ENCODE measurements at places on chromosomes 3 and 15.

- DNase-seq, result peak; percentile 63
Measured at GRCh38 chr3:54123776-54124196, 1.4 kb downstream of the CACNA2D3 start.

- DNase-seq, result no peak
Measured at GRCh38 chr3:30641416-30642251, 35.2 kb downstream of the TGFBR2 start.

DNA sequence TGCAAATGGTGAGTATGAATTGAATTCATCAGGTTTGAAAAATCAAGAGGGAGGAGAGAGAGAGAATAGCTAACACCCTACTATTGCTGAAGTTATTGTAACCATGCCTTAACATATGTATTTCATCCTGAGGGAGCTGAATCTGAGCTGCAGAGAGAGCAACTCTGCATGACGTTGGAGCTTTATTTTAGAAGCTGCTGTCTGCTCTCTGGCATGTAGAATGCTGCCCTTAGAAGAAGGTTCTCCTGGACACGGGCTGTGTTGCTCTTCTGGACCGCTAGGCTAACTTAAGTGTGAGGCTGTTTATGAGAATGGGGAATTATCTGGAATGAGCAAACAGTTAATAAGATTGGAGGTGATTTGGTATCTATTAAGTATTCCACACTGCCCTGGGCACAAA is 814.6 kb downstream of the AGBL1 start:
- DNase-seq, result no peak

- DNase-seq, result no peak
Measured at GRCh38 chr3:12601072-12601471, 44.2 kb downstream of the MKRN2 start.

DNA sequence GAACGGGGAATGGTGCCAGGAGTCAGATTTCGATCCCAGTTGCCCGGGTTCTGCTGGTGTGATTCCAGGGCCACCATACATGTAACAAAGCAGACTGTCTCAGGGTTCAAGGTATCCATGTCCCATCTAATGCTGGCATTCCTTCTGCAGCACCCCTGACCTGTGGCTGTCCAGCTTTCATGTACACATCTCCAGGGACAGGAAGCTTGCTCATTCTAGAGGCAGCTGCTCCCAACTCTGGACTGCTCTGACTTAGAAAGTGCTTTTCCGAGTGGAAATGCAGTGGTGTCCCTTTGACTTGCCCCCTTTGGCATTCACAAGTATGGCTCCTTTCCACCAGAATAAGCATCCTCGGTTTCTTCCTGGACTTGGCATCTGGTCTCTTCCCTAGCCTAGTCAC is 30.9 kb downstream of the PML start:
- no peak for DNase-seq

- no peak for DNase-seq
Measured at GRCh38 chr3:149009732-149010131, 18.4 kb downstream of the GYG1 start.

GRCh38 chr15:90375071-90375470 is 13.0 kb upstream of the IQGAP1 start:
- no peak for DNase-seq

GRCh38 chr15:31211353-31211752 is 109.8 kb upstream of the TRPM1 start:
- DNase-seq, result no peak

GRCh38 chr3:182717216-182717615 is 76.1 kb upstream of the ATP11B start:
- DNase-seq, result no peak

GRCh38 chr15:42409011-42409410 is 49.7 kb downstream of the CAPN3 start:
- no peak for DNase-seq

GRCh38 chr15:89307791-89308190 is 26.8 kb downstream of the POLG start:
- no peak for DNase-seq

- peak; percentile 40 for DNase-seq
Measured at GRCh38 chr15:91407269-91407889, 307.3 kb downstream of the SV2B start.

DNA sequence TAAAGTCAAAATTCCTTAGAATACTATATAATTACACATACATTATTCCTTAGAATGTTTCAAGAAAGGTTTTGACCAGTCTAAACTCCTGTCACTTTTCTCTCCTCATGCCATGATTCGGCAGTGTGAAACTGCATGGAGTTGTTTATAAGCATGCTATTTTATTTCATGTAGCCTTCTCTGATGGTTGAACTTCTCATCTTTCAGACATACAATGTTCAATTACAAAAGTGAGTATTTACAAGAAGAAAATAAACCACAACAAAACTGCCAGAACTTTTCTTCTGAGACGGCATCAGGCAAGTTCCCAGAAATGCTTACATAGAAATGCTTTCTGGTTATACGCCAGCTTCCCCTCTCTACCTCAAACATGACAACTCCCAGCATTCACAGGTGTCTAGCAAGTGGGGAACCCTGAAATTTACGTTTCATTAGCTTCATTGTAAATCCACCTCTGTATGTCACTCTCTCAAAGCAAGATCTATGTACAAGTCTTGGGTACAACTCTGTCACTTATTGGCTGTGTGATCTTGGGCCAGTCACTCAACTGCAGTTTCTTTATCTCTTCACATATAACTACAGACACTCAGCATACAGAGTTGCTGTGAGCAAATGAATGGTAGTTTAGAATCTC is 42.7 kb downstream of the HDGFL3 start:
- DNase-seq, result no peak

DNA sequence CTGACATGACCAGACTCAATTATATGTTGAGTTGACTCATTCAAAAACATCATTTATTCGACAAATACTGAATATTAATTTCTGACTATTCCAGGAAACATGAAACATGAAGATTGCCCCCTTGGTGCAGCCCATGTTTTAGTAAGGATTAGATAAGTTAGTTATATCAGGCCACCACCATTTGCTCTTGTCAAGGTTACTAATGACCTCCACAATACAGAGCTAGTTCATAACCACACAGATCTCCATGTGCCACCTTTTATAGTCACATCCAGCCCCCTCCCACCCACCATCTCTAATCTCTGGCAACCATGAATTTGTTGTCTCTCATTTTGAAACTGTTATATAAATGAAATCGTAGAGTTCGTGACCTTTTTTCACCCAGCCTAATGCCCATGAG is 15.7 kb downstream of the KLHL18 start:
- no peak for DNase-seq

- no peak for DNase-seq
Measured at GRCh38 chr3:123424999-123425712, 23.7 kb downstream of the ADCY5 start.

DNA sequence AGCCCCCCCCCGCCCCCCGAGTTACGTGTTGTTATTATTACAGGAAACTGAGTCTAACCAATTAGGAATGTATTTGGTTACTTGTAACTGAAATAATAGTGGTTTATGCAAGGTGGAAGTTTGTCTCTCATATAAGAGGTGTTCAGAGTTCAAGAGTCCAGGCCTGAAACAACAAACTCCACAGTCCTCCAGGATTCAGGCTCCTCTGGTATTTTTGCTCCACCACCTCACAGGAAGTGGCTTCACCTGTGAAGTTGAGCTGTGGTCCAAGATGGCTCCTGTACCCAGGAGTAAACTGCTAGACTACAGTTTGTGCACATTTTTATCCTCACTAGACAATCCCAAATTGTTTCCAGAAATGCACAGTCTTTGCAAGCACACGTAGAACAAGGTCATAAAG is 27.3 kb downstream of the MOBP start:
- no peak for DNase-seq

DNA sequence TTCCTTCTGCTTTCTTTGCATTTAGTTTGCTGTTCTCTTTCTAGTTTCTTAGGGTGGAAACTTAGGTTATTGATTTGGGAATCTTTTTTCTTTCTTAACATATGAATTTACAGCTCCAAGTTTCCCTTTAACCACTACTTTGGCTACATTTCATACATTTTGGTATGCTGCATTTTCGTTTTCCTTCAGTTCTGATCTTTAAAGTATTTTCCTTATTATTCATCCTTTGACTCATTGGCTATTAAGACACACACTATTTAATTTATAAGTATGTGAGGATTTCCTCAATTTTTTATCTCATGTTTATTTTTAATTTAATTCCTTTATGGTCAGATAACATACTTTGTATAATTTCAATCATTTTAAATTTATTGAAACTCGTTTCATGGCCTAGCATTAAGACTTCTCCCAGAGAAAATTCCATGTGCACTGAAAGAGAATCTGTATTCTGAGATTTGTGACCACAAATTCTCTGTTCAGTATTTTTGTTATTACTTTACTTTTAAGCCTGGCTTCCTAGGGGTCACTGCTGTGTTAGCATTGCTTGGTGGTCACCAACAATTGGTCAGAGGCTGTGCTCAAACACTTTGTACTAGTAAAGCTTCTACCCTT is 87.7 kb downstream of the CFAP20DC start:
- DNase-seq, result no peak

DNA sequence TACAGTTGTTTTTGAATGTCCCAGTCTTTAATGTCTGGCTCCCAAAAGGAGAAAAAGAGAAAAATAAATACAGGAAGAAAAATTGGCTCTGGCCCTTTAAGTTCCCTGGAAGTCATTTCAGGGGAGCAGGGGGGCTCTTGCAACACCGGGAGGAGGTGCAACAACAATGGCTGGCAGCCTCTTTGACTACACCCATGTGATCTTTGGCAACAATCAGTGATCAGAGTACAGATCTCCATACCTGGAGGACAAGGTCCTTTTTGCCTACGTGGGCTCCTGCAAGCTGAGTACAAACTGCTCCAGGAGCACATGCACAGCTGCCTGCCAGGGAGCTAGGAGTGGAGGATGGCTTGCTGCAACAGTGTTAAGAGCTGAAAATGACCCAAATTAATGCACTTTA is 63.9 kb downstream of the GLCE start:
- DNase-seq, result no peak

DNA sequence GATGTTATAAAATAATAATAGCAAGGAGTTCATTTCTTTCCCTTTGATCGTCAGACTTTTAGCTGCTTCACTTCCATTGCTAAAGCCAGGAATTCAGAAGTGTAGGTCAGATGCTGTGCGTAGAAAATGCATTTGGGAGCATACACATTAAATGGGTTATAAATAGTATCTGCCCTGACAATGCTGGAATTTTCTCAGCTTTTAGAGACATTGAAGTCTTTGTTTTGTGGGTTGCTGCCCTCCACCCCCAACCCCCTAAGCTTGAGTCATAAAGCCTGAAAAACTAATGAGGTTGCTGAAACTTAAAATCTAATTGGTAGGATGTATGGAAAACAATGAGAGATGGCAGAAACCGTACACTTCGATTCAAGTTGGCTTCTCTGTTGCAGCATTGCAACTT is 81.9 kb downstream of the MITF start:
- DNase-seq, result no peak

GRCh38 chr3:127671523-127672428 is 976 bp upstream of the ABTB1 start:
- DNase-seq, result peak; percentile 31

- no peak for DNase-seq
Measured at GRCh38 chr3:11581237-11582190, 62.2 kb downstream of the VGLL4 start.

- DNase-seq, result no peak
Measured at GRCh38 chr3:60983906-60984305, 267.3 kb downstream of the FHIT start.

GRCh38 chr3:146092230-146092629 is 68.8 kb downstream of the PLOD2 start:
- DNase-seq, result no peak

GRCh38 chr15:73328149-73328820 is 40.5 kb downstream of the HCN4 start:
- no peak for DNase-seq

- no peak for DNase-seq
Measured at GRCh38 chr3:193556841-193557240, 2.1 kb upstream of the ATP13A4 start.

GRCh38 chr3:197372047-197372661 is 73.7 kb upstream of the DLG1 start:
- DNase-seq, result no peak

GRCh38 chr15:70376929-70377691 is 279.4 kb upstream of the TLE3 start:
- DNase-seq, result peak; percentile 19

DNA sequence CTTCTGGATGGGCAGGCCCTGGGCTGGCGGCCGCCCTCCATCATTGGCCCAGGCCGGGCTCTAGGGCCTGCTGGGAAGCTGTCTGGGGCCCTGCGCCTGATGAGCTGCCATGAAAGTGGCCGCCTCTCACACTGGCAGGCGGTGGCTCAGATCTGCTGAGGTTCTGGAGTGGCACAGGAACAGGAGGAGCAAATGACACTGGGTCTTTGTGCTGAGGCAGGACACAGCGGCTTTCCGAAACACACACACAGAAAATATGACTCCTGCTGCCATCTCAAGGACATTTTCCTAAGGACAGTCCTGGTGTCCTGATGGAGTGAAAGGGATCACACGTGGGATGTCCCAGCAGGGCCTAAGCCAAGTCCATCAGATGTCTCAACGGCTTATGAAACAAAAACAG is 103.5 kb downstream of the NUP210 start:
- DNase-seq, result no peak

DNA sequence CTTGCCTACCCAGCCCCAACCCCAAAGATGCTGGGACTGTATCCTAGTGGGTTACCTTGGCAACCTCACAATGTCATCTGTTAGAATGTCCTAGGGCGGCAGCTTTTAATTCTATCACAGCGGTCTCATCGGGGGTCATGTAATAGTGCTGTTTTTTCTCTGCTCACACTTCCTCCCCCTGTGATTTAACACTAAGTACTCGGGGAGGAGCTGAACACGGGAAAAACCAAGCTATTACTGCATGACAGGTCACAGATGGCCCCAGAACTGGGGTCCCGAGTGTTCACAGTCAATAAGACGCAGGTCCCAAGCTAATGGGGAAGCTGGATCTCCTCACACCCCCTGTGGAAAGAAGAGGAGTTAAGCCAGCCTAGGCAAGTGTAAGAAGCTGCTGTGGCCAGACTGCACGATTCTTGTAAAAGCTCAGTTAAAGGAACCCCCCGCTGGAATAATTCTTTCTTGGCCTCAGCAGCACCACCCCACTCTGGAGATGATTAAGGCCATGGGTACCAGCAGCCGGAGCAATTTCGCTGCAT is 2.5 kb upstream of the RFTN1 start:
- peak; percentile 73 for DNase-seq

- no peak for DNase-seq
Measured at GRCh38 chr3:190716211-190716610, 146.3 kb downstream of the GMNC start.

DNA sequence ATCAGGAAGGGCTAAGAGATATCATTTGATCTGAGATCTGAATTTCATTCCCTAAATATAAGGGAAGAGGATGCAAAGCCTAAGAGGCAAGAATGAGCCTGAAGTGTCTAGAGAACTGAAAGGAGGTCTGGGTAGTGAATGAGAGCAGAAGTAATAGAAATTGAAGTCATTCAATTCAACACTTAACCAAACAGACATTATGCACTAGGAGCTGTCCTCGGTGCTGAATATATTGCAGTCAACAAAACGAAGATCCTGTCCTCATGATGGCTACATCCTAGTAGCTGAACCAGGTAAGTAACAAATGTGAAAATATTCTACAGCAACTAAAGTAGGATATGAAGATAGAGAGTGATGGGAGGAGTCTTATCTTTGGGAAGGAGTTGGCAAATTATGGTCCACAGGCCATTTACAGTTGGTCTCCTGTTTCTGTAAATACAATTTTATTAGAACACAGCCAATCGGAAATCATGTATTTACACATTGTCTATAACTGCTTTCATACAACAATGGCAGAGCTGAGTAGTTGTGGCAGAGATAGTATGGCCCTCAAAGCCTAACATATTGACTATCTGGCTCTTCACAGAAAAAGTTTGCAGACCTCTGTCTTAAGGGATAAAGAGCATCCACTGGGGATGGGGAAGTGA is 192.9 kb upstream of the CADPS start:
- no peak for DNase-seq

GRCh38 chr3:126109146-126109879 is 25.4 kb upstream of the SLC41A3 start:
- no peak for DNase-seq
